ENCODE measurements at places on chromosomes 16 and 17. TPM values are rescaled to one million over a fixed set of nuclear protein-coding genes. Genes with fewer than 3 reads are reported as not detected.

Gene TBC1D3G
- total RNA-seq, result not detected

DNA sequence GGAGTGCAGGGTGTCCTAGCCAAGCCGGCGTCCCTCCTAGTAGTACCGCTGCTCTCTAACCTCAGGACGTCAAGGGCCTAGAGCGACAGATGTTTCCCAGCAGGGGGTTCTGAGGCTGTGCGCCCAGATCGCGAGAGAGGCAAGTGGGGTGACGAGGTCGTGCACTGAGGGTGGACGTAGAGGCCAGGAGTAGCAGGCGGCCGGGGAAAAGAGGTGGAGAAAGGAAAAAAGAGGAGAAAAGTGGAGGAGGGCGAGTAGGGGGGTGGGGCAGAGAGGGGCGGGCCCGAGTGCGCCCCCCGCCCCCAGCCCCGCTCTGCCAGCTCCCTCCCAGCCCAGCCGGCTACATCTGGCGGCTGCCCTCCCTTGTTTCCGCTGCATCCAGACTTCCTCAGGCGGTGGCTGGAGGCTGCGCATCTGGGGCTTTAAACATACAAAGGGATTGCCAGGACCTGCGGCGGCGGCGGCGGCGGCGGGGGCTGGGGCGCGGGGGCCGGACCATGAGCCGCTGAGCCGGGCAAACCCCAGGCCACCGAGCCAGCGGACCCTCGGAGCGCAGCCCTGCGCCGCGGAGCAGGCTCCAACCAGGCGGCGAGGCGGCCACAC lies at the start of gene MMP2:
Gene MMP2, plus strand, starts transcription at position 372 of the 603 bp plus-strand sequence. CDS start 282 bp downstream, outside the sequence.
- H3K4me1 ChIP-seq, result peaks cover 19% of the 10 kb centered on the region
- no peaks in the 10 kb centered on the region for H3K36me3 ChIP-seq
- peak within 1 kb of the TSS; percentile 56 for H3K4me3 ChIP-seq
- peaks cover 3% of the 10 kb centered on the region for H3K27me3 ChIP-seq

GRCh38 chr17:35240861-35241260 lies 2.0 kb upstream of the SLFN5 start:
- H3K27ac ChIP-seq, result no peak overlapping the region
- DNase-seq, result no peak
- no peaks in the 10 kb centered on the region for H3K36me3 ChIP-seq
- H3K27me3 ChIP-seq, result no peaks in the 10 kb centered on the region
- peaks cover 45% of the 10 kb centered on the region for H3K4me1 ChIP-seq

Gene KRTAP9-4
- not detected for total RNA-seq

Measured in stomach (tissue), 19 donors.